Nephron progenitor cell (in vitro differentiated cells): ENCODE measurements at places on chromosomes 12 and 14.
A peak's percentile ranks its signal among the peaks of the same experiment; 100 is the strongest.

GRCh38 chr12:131478468-131478867 is 232.4 kb upstream of the SFSWAP start:
- H3K36me3 ChIP-seq, result no peaks in the 10 kb centered on the region
- no peak overlapping the region for H3K27ac ChIP-seq
- H3K4me3 ChIP-seq, result no peak overlapping the region
- H3K27me3 ChIP-seq, result peaks cover 18% of the 10 kb centered on the region
- no peak for DNase-seq
- no peaks in the 10 kb centered on the region for H3K4me1 ChIP-seq

- no peak overlapping the region for H3K27ac ChIP-seq
- peak; percentile 32 for DNase-seq
- H3K27me3 ChIP-seq, result peaks cover 71% of the 10 kb centered on the region
- H3K36me3 ChIP-seq, result no peaks in the 10 kb centered on the region
These were observed 319 bp downstream of the GALNT6 start for GRCh38 chr12:51390891-51391282.

DNA sequence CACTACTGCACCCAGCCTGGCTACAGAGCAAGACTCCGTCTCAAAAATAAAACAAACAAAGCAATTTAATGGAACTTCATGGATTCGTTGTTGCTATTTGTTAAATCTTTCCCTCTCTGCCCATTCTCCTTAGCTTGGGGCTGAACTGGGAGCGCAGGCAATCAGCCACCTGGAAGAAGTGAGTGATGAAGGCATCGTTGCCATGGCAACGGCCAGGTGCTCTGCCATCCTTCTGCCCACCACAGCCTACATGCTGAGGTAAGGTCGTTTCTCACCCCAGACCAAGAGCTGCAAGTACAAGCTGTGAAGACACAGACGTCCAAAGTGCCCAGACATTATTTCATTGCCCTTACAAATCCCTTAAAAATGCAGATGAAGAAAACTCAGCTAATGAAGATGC is 19.1 kb downstream of the AMDHD1 start:
- peaks cover 10% of the 10 kb centered on the region for H3K27me3 ChIP-seq
- no peak overlapping the region for H3K4me3 ChIP-seq
- DNase-seq, result no peak
- no peak overlapping the region for H3K27ac ChIP-seq
- no peaks in the 10 kb centered on the region for H3K36me3 ChIP-seq

DNA sequence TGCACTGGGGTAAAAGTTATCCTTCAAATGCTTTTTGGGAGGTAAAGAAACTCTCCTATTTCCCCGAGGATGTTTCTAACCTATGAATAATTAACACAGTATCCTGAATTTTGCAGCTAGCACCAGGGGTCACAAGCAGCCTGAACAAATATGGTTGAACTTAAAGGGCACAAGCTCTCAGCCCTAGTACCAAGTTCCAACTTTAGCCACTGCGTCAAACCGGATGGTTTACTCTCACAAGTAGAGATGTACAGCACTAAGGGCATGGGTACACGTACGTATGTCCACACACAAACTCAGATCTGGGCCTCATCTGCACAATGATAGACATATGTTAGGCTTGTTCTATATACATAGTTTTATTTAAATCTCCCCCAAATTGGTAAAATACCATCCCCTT is 4.7 kb downstream of the CCDC88C start:
- H3K27me3 ChIP-seq, result peaks cover 5% of the 10 kb centered on the region
- no peak for DNase-seq
- H3K27ac ChIP-seq, result no peak overlapping the region

DNA sequence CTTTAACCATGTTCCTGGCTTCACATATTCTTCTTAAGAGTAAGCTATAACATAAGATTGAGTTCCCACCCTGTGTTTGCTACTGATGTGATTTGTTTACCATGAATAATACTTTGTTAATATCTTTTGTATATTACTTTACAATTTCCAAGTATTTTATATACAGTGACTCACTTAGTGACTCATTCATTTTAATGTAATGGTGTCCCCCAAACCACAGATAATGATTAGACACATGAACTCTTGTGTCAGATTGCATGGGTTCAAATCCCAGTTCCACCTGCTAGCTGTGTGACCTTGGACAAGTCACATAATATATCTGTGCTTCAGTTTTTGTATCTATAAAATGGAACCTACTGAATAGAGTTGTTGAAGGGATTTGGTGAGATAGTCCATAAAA is 76.1 kb downstream of the MYF5 start:
- H3K27me3 ChIP-seq, result no peaks in the 10 kb centered on the region
- H3K27ac ChIP-seq, result no peak overlapping the region
- DNase-seq, result no peak
- H3K4me1 ChIP-seq, result no peaks in the 10 kb centered on the region
- H3K36me3 ChIP-seq, result no peaks in the 10 kb centered on the region

DNA sequence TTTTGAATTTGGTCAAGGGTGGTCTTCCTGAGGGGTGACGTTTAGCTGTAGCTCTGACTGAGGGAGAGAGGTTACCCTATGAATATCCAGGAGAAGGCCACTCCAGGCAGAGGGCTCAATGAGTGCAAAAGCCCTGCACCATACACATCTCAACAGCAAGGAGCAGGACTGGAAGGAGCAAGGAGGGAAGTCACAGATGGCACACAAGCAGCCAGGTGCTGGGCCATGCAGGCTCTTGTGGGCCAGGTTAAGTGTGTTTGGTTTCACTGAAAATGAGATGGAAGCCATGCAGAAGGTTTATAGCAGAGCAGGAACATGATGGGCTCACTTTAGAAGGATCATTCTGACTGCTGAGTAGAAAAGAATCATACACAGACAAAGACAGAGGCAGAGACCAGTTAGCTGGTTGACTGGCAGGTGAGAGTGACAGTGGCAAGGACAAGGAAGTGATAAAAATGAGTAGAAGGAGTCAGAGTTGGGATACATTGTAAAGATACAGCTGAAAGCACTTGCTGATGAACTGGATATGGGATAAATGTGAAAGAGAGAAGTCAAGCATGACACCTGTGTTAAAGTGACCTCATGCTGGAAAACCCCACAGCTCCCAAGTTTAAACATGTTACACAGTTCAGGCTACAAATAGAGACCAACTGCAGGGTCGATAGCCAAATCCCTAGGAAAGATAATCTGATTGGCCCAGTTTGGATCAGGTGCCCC is 81.2 kb downstream of the PRKD1 start:
- H3K4me3 ChIP-seq, result no peak overlapping the region
- H3K4me1 ChIP-seq, result no peaks in the 10 kb centered on the region
- H3K27me3 ChIP-seq, result peaks cover under 1% of the 10 kb centered on the region
- DNase-seq, result no peak

DNA sequence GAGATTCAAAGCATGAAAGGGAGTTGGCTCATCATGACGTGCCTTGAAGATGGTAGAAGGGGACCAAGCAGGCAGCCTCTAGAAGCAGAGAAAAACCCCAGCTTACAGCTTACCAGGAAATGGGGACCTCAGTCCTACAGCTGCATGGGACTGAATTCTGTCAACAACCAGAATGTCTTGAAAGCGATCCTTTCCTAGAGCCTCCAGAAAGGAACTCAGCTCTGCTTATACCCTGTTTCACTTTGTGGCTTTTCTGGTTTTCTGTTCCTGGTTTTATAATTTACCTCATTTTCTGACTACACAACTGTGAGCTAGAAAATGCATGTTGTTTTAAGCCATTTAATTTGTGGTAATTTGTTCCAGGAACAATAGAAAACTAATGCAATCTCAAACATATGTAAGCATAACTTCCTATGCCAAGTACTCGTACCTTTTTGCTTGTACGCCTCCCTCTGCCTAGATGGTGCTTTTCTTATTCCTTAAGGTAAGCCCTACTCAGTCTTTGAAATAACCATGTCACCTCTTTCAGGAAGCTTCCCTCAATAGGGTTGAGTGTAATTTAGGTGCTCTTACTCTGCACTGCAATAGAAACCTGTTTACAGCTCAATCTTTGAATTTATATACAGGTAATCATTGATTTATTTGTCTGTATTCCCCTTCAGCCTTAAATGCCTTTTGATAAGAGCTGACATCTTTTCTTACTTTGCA is 348.8 kb downstream of the TMEM117 start:
- H3K27me3 ChIP-seq, result no peaks in the 10 kb centered on the region
- H3K4me3 ChIP-seq, result no peak overlapping the region
- no peaks in the 10 kb centered on the region for H3K4me1 ChIP-seq
- H3K27ac ChIP-seq, result no peak overlapping the region
- no peak for DNase-seq

- no peak overlapping the region for H3K27ac ChIP-seq
- DNase-seq, result no peak
- H3K4me3 ChIP-seq, result no peak overlapping the region
- H3K36me3 ChIP-seq, result no peaks in the 10 kb centered on the region
These were observed 260.9 kb downstream of the ITPR2 start for GRCh38 chr12:26572137-26572536.

GRCh38 chr14:80933686-80934085 is 7.9 kb downstream of the CEP128 start:
- peaks cover 22% of the 10 kb centered on the region for H3K36me3 ChIP-seq
- H3K27ac ChIP-seq, result no peak overlapping the region
- DNase-seq, result no peak
- H3K27me3 ChIP-seq, result peaks cover 7% of the 10 kb centered on the region
- peaks cover 6% of the 10 kb centered on the region for H3K4me1 ChIP-seq

DNA sequence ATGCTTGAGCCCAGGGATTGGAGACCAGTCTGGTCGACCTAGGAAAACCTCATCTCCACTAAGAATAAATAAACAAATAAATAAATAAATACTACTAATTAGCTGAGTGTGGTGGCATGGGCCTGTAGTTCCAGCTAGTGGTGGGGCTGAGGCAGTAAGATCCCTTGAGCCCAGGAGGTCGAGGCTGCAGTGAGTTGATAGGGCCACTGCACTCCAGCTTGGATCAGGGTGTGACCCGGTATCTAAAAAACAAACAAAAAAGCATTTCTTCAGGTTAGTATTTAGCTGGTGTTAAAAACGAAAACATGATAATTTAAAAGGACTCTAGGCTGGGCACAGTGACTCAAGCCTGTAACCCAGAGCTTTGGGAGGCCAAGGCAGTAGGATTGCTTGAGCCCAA is 1.2 kb upstream of the FGD4 start:
- DNase-seq, result no peak
- no peak overlapping the region for H3K27ac ChIP-seq
- peaks cover 37% of the 10 kb centered on the region for H3K27me3 ChIP-seq
